Right hindlimb (tissue), 1 donor: ENCODE measurements at places on chromosomes 2 and 18.

DNA sequence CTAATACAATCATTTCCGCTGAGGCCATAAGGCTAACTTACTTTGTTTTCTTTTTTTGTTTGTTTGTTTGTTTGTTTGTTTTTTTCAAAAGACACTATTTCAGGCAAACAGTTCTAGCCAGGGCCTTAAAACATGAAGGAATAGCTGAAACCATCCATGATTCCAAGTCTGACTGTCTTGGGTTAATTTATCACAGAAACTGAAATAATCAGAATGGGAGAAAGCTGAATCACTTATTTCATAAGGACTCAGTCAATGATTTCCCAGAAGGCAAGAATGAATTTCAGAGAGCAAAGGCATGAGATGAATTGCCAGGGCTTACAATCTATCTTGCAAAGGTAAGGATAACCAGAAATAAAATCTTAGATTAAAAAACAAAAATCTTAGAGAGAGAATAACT lies 1315.1 kb downstream of the SUCLG1 start:
- no peak for DNase-seq

- DNase-seq = no peak
Observed at GRCh38 chr2:75130171-75130570, 69.1 kb downstream of the TACR1 start.

DNA sequence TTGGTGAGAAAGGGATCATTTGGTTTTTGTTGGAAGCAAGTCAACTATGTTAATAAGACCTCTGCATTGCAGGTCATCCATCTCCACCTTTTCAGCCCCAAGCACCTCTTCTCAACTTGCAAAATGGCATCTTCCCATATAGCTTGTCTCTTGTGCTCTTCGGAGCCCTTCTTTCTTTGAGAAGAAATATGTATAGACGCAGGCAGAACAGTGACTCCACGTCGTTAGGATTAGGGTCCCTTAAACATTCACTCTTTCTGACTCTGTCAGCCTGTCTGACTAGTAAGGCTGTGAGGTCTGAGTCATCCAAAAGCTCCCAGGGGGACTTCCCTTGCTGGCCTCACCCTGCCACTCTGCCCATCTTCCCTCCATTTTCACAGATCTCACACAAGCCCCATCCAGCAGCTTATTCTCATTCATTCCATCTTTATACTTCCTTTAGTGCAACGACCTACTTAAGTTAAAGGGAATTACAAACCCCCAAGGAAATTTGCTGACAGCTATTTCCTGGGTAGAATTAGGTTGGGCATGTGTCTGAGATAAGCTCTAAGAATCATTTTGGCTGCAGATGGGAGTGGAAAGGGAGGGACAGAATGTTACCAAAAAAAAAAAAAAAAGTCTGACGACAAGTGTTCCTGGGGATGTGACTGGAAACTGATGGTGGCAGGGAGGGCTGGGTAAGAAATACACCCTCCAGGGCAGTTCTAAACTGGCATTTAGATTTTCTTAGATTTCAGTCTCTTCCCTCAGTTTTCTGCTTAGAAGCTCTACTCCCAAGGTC lies 37.7 kb upstream of the MEX3C start:
- no peak for DNase-seq

DNA sequence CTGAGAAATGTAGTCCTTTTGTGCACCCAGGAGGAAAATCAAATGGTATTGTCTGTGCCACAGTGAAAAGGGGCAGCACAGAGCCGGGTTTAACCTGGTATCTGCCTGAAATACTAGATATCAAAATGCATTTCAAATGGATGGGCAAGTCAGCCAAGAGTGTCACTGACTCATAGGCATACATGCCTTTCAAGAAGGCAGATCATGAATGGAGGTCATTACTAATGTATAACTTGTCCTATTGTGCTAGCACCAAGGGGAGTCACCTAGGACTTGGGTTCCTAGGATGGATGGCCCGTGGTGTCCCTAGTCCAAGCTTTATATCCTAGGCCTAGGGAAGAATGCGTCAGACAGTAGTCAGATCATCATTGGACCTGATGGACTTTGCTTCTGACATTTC lies 49.9 kb downstream of the TCF7L1 start:
- DNase-seq = no peak

DNA sequence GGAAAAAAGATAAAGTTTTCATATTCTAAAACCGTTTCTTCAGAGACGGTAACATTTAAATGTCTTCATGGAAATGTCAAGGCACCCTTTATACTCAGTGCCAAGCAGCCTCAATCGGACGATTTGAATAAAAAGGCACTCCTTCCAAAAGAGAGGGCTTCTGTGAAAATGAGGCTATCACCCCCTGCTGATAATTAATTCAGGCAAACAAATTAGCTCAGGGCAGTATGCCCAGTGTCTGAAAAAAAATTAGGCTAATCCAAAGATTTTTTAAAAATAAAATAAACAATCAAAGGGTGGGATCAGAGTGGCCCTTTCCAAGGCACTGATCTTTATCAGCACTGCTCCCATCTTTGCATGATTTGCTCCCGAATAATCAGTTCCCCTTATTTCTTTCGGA lies 151.0 kb upstream of the PID1 start:
- DNase-seq = no peak

DNA sequence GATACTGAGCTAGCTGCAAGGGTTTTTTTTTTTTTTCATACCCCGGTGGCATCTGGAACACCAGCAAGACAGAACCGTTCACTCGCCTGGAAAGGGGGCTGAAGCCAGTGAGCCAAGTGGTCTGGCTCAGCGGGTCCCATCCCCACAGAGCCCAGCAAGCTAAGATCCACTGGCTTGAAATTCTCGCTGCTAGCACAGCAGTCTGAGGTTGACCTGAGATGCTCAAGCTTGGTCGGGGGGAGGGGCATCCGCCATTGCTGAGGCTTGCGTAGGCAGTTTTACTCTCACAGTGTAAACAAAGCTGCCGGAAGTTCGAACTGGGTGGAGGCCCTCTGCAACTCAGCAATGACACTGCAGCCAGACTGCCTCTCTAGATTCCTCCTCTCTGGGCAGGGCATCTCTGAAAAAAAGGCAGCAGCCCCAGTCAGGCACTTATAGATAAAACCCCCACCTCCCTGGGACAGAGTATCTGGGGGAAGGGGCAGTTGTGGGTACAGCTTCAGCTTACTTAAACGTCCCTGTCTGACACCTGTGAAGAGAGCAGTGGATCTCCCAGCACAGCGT lies 5.1 kb upstream of the MIB1 start:
- DNase-seq = no peak

- no peak for DNase-seq
Observed at GRCh38 chr2:64036034-64036705, 16.9 kb upstream of the VPS54 start.

DNA sequence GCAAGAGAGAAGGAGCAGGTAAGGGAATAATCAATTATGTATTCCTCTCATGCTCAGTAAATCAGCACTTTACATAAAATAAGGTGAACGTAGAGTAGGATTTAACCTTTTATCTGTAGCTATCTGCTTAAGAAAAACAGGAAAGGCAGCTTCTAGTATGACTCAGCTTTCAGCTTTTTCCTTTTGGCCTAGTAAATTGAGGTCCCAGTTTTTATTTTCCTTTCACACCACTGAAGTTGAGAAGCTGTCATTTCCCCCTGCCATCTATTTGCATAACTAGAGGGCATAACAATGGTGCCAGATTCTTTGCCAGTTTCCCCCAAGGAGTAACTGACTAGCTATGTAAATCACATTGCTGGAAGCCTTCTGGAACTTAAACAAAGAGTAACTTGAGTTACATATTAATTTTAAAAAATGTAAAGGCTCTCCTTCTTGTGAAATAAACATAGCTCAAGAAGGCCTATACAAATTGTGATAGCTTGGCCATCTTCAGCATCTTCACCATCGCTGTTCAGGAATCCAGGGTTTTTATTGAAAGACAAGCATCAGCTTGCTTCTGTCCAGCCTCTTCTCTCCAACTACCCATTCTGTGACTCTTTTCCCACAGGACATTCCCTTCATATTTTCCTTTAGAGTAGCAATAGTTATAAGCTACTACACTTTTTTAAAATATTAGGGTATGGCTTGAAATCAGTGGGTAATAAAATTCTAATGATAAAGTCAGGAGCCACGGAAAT lies 97.0 kb downstream of the KYNU start:
- DNase-seq = no peak

- DNase-seq = no peak
Observed at GRCh38 chr2:211766689-211767088, 771.9 kb downstream of the ERBB4 start.

DNA sequence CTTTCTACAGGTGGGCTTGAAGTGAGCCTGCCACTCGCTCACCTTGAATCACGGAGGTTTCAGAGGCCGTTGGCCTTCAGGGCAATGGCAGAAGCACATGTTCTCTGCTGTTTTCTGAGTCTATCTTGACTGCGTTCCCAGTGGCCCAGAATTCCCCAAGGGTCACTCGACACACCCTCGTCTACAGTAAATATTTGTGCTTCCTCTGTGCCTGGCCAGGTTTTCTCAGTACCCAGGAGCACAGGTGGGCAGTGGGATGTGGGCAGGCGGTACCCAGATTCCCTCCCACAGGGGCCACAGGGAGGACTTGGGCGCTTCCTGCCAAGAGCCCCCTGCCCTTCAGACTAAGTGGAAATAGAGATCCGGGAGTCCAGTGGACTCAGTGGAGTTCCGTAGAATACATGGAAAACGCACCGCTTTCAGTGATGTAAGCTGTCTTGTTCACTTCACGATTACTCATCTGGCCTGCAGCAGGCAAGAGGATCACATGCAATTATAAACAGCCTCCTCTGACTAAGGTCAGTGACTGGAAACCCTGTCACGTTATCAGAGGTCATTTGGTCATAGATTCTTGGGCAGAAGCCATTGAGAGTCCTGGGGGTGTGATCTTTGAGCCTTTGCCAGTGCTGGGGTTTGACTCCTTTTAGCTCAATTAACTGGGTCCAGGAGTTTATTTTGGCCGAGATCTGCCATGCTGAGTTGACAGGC lies 179.8 kb downstream of the NEDD4L start:
- DNase-seq = no peak

DNA sequence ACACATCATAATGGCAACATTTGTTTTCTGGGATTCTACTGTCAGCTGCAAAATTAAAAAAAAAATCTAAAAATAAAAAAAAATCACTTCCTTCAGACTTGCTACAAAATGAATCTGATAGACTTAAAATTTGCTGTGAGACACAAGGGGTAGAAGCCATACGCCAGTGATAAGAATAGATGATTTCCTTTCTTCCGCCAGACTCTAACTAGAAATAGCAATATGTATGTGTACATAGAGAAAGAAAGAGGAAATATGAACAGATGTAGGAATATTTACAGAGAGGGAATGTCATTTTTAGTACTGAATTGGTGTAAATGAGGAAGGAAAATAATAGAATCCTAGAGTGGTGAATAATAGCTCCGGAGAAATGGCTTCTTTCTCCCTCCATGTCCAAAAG lies 574.2 kb downstream of the DCC start:
- no peak for DNase-seq

DNA sequence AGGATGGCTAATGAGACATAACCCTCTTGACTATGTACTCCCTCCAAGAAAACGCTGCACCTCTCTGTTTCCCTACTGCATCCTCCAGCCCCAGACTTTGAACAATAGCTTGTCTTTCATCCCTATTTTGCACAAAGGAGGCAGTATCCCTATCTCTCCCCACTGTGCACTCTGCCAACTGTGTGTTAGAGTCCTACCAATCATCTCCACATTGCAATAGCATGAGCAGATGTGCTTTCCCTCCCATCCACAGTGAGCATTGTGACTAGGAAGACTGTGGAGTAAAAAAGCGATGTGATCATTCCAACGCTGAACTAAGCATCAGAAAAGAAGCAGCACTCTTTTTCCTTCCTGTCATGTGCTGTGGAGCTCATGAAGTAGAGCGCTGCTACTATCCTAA lies 206.3 kb upstream of the GULP1 start:
- DNase-seq = no peak

DNA sequence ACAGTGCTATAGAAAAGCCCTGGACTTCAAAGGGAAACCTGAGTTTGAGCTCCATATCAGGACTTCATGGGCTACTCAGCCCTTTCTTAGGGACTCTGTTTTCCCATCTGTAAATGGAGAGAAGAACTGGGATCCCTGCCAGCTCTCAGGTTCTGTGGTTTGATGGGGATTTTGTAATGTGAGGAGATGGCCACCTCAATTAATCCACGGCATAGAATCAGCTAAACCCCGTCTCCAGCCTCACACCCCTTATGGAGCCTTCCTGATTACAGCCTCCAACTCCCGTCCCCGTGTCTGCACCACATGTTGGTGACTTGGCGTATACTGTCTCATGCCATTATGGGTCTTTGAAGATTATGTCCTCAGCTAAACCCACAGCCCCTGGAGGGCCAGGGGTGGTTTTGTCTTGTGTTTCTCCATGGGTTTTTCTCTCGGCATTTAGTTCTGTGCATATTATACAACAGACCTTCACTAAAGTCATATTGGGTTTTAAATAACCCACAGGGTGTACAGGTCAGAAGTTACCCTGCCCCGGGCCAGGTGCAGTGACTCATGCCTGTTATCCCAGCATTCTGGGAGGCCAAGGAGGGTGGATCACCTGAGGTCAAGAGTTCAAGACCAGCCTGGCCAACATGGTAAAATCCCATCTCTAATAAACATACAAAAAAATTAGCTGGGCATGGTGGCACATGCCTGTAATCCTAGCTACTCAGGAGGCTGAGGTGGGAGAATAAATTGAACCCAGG lies 63.8 kb upstream of the PPP1CB start:
- no peak for DNase-seq

DNA sequence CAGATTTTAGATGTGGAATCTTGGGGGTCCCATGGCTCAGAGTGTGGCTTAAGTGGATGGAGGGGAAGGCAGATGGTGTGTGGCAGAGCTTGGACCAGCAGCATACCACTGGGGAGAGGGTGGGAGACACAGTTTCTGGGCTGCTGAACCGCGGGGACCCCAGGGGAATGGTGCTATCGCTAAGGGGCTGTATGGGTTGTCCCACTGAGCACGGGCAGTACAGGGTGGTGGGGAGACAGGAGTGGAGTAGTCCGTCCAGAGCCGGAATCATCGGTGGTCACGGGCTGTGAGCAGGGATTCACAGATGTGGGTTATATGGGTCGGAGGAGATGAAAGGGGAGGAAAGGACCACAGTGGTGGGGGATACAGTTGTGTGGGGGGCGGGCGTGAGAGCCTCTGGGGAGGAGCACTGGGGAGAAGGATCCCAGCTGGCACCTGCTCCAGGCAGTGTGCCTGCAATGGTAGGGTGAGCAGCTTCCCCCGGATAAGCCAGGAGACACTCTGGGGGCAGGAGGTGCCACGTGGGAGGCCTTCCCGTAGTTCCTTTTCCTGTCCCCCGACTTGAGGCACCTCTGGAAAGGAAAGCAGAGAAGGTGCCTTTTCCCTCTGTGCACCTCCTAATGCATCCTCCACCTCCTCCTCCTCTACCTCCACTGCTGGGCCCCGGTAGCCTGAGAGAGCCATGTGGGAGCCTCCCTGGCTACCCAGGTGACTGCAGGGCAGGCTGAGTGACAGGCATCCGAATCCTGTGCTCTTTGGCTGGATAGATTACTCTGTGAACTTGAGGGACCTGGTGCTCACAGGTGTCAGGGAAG lies 24.9 kb downstream of the IGFBP5 start:
- DNase-seq = no peak

DNA sequence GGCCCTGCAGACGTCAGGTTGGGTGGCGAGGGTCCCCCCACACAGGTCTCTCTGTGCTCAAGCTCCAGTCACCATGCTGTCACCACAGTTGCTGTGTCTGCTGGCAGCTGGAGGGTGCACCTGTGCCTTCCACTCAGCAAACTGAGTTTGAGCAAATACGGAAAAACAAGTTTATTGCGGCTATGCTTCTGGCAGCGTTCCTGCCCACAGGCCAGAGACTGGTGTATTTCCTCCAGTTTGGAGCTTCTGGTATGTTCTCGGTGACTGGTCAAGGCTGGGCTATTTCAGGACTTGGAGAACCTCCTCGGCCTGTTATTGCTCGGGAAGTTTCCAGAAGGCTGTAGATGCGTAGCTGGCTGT lies 132.6 kb downstream of the SEPTIN10 start:
- peak; percentile 68 for DNase-seq
